ENCODE measurements at places on chromosomes 6 and 20. TPM values are rescaled to one million over a fixed set of nuclear protein-coding genes. Genes with fewer than 3 reads are reported as not detected.

DNA sequence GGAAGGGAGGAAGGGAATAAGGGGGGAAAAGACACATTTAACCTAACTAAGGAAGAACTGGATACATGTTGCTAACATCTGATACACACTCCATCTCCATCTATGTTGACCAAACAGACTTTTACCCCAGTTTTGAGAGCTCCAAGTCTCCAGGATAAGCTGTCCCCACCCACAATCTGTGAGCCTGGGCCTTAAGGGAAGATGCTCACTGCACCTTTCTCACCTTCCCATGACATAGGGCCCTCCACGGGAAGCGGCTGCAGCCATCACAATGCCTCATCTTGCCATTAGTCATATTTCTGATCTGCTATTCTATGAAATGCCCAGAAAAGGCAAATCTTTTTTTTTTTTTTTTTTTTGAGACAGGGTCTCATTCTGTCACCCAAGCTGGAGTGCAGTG is 126.6 kb upstream of the SALL4 start:
- H3K4me1 ChIP-seq: peaks cover 9% of the 10 kb centered on the region
- H3K27me3 ChIP-seq: no peaks in the 10 kb centered on the region
- no peaks in the 10 kb centered on the region for H3K36me3 ChIP-seq
- no peak for DNase-seq
- H3K27ac ChIP-seq: no peak overlapping the region

Gene POU5F1
- 1.0 TPM for total RNA-seq

GRCh38 chr6:113846577-113846976 is 10.6 kb upstream of the MARCKS start:
- no peaks in the 10 kb centered on the region for H3K36me3 ChIP-seq
- DNase-seq: no peak

GRCh38 chr6:30847421-30847970 is 36.8 kb upstream of the DDR1 start:
- DNase-seq: no peak
- H3K27ac ChIP-seq: no peak overlapping the region
- H3K27me3 ChIP-seq: no peaks in the 10 kb centered on the region
- H3K4me3 ChIP-seq: no peak overlapping the region

Gene HTR1E
- total RNA-seq: not detected

- H3K27me3 ChIP-seq: no peaks in the 10 kb centered on the region
- no peaks in the 10 kb centered on the region for H3K36me3 ChIP-seq
- DNase-seq: no peak
- peak overlapping the region; percentile 58 for H3K27ac ChIP-seq
Observed at GRCh38 chr20:53867741-53868351, 202.5 kb downstream of the BCAS1 start.

Gene KIFC1
- 4.2 TPM for total RNA-seq

DNA sequence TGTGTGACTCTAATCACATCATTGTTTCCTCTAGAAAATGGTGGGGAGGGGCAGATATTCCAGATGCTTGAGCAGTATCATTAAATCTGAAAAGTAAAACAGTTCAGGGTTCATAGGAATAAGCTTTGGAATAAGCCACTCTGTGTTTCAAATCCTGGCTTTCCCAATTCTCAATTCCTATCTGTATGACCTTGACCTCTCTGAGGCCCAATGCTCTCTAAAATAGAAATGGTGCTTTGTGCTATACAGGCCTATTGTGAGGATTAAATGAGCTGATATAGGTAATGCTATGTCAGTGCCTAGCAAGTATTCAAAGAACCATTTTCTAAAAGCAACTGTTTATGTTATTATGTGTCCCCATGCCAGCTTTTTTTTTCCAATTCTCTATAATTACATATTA is 209.0 kb upstream of the PRSS16 start:
- DNase-seq: no peak
- no peaks in the 10 kb centered on the region for H3K27me3 ChIP-seq
- H3K36me3 ChIP-seq: no peaks in the 10 kb centered on the region
- no peak overlapping the region for H3K4me3 ChIP-seq
- H3K27ac ChIP-seq: no peak overlapping the region

- peak; percentile 86 for DNase-seq
- no peaks in the 10 kb centered on the region for H3K4me1 ChIP-seq
Observed at GRCh38 chr20:25281541-25281991, 33.7 kb downstream of the PYGB start.

GRCh38 chr6:157121897-157122296 is 201.4 kb downstream of the TMEM242 start:
- H3K27ac ChIP-seq: no peak overlapping the region
- no peak for DNase-seq
- H3K36me3 ChIP-seq: peaks cover 6% of the 10 kb centered on the region
- no peaks in the 10 kb centered on the region for H3K4me1 ChIP-seq

- H3K27me3 ChIP-seq: peaks cover 32% of the 10 kb centered on the region
- H3K27ac ChIP-seq: no peak overlapping the region
- H3K36me3 ChIP-seq: no peaks in the 10 kb centered on the region
- no peak overlapping the region for H3K4me3 ChIP-seq
Observed at GRCh38 chr20:62374331-62375152, 7.4 kb upstream of the LAMA5 start.

- H3K27ac ChIP-seq: no peak overlapping the region
- no peaks in the 10 kb centered on the region for H3K27me3 ChIP-seq
- H3K4me3 ChIP-seq: no peak overlapping the region
- H3K4me1 ChIP-seq: no peaks in the 10 kb centered on the region
- peaks cover 93% of the 10 kb centered on the region for H3K36me3 ChIP-seq
Observed at GRCh38 chr6:144561455-144562043, 276.4 kb downstream of the UTRN start.

Gene LAMA2
- 66.6 TPM for total RNA-seq

DNA sequence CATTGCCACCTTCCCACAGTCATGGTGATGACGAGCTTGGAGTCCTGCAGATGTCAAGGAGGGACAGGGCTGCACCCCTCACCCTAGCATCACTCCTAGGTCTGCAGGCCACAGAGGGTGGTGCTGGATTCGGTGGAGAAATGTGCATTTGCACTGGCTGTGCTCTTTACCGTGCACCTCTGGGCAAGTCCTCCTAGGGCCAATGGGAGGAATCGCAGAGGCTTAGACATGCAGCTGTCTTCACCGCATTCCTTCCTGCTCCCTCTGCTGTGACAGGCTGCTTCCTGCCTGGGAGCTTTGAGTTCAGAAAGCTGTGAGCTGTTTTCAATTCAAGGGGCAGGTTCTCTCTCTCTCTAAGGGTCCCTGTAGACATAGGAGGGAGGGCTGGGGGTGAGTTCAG is 85.1 kb downstream of the EDN3 start:
- peaks cover 13% of the 10 kb centered on the region for H3K4me1 ChIP-seq
- peak overlapping the region; percentile 65 for H3K27ac ChIP-seq
- no peaks in the 10 kb centered on the region for H3K27me3 ChIP-seq
- no peak for DNase-seq
